Stimulated activated CD8-positive, alpha-beta memory T cell treated with anti-CD3 and anti-CD28 coated beads, Interleukin-4, amount 100 ng/mL, for 1 hour (primary cell): ENCODE measurements at places on chromosomes 12 and 14.

DNA sequence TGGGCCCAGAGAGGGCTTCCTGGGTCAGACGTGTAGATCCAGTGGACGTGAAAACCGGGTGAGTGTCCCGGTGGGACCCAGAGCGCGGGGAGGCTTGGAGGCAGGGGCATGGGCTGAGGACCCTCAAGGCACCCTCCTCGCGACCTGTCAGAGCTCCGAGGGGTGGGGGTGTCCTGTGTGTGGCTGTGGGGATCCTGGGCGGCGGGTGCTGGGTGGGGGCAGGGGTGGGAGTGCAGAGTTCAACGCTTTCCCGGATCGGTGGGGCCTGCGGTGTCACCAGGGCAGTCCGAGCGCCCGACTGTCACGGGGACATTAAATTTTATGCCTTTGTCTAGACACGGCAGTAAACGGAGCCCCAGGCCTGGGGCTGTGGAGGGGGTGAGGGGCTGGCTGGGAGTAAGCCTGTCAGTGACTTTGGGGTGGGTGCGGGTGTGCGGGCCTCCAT is 1.0 kb downstream of the TMEM121 start:
- DNase-seq, result no peak

GRCh38 chr14:52069307-52070050 is 620 bp upstream of the NID2 start:
- DNase-seq, result no peak

DNA sequence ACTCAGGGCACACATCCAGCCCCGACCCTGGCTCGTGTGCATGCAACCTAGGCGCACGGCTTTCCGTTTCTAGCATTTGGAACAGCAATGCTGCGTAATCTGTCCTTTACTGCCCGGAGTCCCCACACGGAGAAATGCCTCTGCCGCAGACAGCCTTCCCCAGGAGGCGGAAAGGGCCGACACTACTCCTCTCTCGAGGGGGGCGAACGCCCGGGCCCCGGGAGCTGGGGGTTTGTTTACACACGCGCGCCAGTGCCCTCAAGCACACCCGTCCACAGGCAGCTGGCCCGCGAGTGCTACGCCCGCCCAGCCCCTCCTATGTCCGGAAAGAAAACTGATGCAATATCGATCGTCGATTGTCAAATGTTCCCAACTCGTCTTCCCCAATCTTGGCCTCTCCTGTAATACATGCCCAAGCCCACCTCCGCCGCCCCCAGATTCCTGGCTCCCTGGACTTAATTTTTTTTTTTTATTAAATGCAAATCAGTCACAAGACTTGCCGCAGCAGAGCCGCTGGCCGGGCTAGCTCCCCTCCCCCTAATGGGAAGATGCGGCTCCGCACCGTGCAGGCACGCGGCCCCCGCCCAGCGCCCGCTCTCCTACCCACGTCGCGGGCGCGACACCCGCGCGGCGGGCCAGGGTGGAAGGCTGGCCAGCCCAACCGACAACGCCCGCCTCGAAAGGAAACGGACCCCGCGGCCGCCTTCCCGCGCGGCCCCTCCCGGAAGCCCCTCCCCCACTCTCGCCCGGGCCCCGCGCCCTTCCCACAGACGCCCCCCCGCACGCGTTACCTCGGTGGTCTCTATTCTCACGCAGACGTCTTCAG is 642 bp downstream of the SLC38A2 start:
- peak; percentile 14 for DNase-seq

DNA sequence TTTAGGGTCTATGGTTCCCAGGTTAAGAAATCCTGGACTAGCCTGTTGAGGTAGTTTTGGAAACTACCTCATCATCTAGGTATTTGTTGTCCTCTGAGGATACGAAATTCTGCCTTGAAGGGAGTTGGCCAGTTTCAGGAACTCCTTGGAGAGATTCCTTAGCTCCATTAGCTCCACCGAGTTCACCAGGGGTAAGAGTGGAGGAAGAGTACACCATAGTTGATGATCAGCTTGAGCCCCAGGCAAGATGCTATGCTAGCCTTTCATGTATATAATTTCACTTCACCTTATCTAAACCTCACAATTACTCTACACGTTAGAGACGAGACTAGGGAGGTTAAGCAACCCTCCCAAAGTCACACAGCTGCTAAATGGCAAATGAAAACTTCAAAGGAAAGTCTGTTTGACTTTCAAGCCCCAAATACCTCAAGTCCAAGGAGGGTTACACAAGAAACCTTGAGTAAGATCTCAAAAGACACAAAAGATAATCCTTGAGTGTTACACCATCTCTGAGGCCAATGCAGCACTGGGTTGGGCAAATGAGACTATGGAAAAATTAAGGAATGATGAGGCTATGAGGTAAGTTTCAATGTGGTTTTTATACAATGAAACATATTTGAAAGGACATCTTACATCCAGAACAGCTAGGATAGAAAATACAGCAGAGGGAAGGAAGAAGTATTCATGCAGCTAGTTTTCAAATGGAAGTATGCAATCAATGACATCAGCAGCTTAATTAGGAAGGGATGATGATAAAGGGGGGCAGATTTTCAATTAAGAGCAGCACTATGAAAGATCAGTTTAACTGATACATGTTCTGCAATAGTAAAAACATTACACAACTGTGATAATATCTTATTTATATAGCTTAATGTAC is 97.2 kb upstream of the KRAS start:
- no peak for DNase-seq

GRCh38 chr14:52042371-52043289 is 26.2 kb downstream of the NID2 start:
- no peak for DNase-seq

- DNase-seq, result no peak
These were observed 198.4 kb downstream of the KLHL28 start for GRCh38 chr14:44763356-44763755.

DNA sequence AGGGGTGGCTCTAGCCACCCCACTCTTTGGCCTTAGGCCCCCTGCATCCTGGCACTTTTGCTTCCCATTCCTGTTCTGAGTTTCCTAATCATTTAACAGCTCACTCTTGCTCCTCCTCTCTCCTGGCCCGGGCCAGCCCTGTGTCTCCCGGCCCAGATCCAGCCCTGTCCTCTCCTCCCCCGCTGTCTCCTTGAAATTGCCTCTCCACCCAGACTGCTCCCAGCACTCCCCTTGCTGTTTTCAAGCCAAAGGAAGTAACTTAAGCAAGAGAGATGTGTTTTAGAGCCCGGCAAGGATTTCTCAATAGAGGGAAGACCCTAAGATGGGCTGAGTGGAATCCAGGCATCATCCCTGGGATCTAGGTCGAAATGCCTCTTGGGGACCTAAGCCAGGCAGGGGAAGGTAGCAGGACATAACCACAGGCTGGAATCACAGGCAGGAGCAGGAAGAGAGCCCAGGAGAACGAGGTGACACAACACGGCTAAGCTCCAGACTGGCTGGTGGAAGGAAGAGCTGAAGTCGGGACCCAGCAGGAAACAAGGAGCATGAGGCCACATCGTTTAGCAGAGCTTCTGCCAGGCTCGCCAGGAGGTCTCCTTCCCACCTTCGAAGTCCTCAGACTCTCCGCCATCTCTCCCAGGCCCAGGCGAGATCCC is 2.0 kb upstream of the LRP1-AS start:
- no peak for DNase-seq

DNA sequence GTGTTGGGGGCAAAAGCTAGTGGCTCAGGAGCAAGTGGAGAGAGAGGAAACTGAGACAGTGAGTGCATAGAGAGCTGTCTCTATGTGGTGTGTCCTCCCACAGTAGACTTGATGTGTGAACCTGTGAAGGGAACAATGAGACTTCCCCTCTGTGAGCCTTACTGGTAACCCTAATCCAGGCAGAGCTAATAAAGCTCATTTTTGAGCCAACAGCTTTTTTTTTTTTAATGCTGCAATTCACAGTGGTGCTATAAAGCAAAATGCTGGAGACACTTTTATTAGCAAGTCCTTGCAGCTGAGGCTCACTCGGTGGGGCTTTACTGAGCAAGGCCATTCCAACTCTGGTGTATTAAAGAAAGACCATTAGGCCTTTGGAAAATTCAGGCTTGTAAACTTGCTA is 26.9 kb downstream of the FBXW8 start:
- no peak for DNase-seq

- DNase-seq, result no peak
These were observed 14.2 kb upstream of the PPP1R1A start for GRCh38 chr12:54602661-54603060.
